Fibroblast of skin of abdomen (primary cell): ENCODE measurements at places on chromosomes 16 and 17.

DNA sequence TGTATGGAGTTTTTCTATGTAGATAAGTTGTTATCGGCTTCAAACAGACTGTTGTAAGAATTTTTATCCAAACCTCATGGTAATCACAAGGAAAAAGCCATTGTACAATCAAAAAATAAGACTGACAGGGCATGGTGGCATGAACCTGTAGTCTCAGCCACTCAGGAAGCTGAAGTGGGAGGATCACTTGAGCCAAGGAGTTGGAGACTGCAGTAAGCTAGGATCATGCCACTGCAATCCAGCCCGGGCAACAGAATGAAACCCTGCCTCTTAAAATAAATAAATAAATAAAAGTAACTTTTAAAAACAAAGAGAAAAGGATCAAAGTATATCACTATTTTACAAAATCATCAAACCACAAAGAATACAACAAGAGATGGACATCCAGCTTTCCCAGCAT is 14.4 kb downstream of the OR1A1 start:
- DNase-seq: no peak

GRCh38 chr16:81241706-81242105 is 3.2 kb downstream of the BCO1 start:
- DNase-seq: no peak

- no peak for DNase-seq
Measured at GRCh38 chr17:4772235-4772613, 538 bp downstream of the TM4SF5 start.

GRCh38 chr16:10978124-10978523 is 33.8 kb downstream of the CLEC16A start:
- DNase-seq: no peak

DNA sequence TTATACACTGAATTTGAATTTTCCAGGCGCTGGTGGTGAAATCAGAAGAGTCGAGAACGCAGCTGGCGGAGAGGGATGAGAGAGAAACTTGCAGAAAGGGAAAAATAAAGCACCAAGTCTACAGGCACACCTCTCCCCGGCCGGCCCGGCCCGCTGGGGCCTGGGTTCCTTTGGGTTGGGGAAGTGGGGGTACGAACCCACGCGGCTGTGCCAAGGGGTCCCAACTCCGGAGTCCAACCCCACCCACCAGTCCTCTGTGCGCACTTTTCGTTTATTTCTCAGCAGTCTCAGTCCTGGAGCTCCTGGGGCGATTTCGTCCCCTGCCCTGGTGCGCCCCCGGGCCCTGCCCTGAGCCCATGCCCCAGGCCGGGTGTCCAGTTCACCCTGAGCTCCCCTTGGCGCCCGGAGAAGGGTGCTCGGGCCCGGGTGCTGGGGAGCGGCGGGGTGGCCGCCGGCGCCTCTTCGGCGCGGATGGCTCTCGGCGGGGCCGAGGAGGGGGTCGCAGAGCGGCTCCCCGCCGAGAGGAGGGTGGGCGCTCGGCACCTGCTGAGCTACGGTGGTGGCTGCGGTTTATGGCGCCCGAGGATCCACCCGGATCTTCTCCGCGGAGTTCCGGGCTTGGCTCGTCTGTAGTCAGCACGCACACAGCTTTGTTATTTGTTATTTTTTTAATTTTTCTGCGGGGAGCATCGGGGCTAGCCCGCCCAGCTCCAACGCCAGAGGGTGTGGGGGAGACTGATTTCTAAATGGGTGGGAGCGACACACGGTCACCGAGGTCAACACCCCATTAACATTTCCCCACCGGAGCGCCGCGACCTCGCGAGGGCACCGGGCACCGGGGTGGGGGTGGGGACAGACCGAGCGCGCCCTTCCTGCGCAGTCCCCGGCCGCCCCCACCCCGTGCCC is 15.7 kb upstream of the CBX8 start:
- DNase-seq: no peak

- no peak for DNase-seq
Measured at GRCh38 chr16:9567666-9568065, 476.2 kb downstream of the HAPSTR1 start.

- DNase-seq: peak; percentile 35
Measured at GRCh38 chr16:85231959-85232358, 119.7 kb upstream of the CIBAR2 start.

DNA sequence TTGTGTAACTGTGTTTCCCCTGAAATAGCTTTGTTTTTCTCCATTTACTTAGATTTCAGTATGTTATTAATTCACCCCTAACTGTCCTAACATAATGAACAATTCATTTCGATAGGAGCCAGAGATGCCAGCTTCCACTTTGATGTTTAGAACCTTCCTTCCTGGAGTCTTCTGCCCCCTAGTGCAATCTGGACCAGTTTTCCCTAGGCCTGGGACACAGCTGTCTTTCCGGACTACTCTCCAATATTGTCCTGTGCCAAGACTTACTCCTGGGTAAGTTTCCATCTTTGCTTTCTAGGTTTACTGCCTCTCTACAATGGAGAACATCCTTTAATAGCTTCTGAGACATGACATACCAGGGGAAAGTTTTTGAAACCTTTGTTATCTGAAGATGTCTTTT is 12.8 kb downstream of the RECQL5 start:
- DNase-seq: no peak

GRCh38 chr17:1695365-1695764 is 10.7 kb upstream of the PRPF8 start:
- no peak for DNase-seq

GRCh38 chr16:7471268-7471667 is 138.6 kb downstream of the RBFOX1 start:
- no peak for DNase-seq

GRCh38 chr17:75557075-75557851 is 30.3 kb upstream of the MYO15B start:
- no peak for DNase-seq

GRCh38 chr17:30035369-30035768 is 81.2 kb upstream of the NSRP1 start:
- DNase-seq: no peak

DNA sequence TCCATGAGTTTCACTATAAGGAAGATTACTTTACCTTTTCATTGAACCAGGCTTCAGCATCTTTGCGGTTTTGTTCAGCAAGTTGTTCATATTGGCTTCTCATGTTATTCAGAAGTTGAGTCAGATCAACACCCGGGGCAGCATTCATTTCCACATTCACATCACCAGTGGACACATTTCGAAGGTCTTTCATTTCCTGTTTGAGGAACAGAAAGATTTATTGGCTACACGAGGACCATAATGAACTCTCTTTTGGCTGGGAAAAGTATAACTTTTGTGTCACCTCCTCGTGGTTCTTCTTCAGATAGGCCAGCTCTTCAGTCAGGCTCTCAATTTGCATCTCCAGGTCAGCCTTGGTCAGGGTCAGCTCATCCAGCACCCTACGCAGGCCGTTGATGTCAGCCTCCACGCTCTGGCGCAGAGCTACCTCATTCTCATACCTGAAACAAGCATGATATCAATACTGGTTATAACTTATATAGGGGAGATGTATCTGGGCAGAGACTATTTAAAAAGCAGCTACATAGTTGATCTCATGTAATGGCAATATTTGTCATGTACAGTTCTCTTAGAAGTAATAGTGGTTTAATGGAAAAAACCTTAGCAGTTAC is 2.1 kb downstream of the KRT10 start:
- no peak for DNase-seq

- peak; percentile 35 for DNase-seq
Measured at GRCh38 chr17:55607731-55608341, 96.6 kb upstream of the SMIM36 start.

GRCh38 chr17:77875881-77876509 is 82.5 kb upstream of the TNRC6C start:
- DNase-seq: peak; percentile 8

DNA sequence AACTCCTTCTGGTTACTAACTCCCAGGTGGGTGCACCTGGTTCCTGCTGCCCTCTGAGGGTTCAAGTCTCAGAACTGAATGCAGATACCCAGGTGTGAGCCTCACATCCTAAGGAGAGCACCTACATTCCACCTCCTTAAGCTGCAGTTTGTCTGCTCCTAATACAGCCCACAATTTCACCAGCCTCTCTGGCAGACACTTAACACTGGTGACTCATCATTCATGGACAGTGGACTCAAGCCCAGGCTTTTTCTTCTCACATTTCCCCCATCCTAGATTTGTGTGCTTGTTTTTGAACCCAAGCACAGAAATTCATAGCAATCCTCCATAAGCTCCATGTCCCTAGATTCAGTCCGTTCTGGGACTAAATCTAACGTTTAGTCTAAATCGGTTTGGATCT is 7.0 kb upstream of the MAF start:
- peak; percentile 69 for DNase-seq

DNA sequence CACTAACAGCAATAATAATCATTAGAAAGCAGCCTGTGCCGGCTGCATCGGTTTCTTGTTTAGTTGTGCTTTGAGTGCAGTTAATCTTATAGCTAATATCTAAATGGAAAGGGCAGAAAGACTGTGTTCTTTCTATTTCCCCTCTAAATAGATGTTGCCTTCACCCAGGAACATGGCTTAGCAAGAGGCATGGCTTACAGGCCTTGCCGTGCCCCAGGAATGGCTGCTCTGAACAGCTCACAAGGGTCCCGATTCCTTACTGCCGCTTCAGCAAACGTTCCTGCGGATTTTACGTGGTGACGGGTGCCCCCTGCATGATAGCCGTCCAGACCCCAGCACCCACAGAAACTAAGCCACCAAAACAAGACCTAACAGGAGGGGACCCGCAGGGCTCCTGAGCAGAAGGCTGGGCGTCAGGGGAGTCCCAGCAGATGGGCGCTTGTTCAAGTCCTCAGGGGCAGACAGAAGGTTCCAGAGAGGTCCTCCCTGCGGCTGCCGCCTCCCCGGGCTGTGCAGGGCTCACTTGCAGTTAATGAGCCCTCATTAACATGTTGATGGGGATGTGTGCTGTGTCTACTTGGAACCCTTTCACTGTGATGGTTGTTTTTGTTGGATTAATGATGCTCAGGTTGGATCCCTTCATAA is 52.5 kb upstream of the ENPP7 start:
- DNase-seq: no peak

GRCh38 chr17:63722403-63722802 is 19.2 kb downstream of the STRADA start:
- no peak for DNase-seq

GRCh38 chr17:9109933-9110332 is 88.6 kb downstream of the NTN1 start:
- no peak for DNase-seq

DNA sequence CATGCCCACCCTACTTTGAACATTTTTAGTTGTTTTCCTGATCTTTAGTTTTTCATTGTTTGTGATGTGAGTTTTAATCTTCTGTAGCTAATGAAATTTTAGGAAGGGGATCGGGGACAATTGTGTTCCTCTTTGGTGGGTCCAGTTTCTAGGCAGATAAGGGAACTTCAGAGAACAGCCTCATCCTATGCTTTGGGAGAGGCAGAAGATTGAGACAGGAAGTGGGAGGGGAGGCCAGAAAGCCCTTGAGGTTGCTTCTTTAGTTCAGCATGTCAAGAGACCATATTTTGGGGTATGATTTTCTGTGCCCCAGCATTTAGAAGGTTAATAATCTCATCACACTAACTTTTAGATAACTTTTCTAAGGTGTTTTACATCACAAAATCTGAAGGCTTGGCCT is 191.0 kb downstream of the TANC2 start:
- no peak for DNase-seq

DNA sequence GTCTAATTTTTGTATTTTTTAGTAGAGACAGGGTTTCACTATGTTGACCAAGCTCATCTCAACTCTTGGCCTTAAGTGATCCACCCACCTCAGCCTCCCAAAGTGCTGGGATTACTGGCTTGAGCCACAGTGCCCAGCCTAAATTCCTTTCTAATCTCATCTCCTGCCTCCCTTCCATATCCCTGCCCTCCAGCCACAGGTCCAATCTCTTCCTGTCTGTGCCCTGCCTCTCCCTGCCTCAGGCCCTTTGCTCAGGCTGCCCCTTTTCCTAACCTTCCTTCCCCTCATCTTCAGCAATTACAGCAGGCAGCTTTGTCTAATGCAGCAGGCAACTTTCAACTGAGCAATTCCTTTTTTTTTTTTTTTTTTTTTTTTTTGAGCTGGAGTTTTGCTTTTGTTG is 46.8 kb downstream of the CFAP20 start:
- DNase-seq: no peak

DNA sequence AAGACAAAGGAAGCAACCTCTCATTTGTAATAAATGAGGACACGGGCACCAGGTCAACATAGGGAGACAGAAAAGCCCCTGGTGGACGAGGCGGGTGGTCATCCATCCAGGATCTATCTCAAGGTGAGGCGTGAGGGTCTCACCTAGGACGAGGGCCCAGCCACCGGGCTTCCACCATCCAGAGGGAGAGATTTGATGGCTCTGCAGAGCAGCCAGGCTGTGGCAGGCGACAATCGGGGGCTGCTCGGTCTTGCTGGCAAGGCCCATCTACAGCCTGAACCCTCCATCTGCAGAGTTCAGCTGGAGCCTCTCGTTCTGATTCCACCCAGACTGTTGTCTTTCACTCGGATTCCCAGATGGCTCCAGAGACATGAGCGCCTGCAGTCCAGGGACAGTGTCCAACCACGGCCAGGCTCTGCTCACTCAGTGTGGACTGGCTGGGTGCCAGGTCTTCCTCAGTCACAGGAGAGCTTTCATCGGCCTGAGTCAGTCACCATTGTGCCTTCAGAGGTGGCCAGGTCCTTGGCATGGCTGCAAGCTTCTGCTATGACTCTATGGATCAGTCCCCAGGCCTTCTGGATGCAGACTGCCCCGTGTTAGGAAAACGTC is 5.9 kb downstream of the LITAFD start:
- peak; percentile 40 for DNase-seq

GRCh38 chr17:63555500-63556156 is 5.4 kb downstream of the DCAF7 start:
- no peak for DNase-seq

- peak; percentile 68 for DNase-seq
Measured at GRCh38 chr17:13462146-13462545, 139.6 kb downstream of the HS3ST3A1 start.

DNA sequence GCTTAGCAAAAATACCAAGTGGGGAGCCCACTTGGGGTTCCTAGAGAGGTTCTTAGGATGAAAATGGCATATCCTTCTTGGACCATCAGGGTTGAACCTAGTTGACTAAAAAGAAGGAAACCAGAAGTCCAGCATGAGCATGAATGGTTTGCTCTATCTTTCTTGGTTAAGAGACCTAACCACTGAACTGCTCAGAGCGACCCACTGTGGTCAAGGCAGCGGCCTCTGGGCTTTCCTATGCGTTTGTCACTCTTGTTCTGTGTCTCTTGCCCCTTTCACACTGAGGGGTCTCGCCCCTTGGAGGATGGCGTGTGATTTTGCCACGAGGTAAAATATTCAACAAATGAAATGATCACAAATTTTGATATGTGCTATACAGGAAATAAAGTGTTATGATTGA is 526 bp upstream of the BORCS6 start:
- DNase-seq: no peak

- no peak for DNase-seq
Measured at GRCh38 chr17:29576214-29577000, 7.9 kb downstream of the TP53I13 start.

- no peak for DNase-seq
Measured at GRCh38 chr16:76696876-76697275, 419.7 kb downstream of the CNTNAP4 start.

DNA sequence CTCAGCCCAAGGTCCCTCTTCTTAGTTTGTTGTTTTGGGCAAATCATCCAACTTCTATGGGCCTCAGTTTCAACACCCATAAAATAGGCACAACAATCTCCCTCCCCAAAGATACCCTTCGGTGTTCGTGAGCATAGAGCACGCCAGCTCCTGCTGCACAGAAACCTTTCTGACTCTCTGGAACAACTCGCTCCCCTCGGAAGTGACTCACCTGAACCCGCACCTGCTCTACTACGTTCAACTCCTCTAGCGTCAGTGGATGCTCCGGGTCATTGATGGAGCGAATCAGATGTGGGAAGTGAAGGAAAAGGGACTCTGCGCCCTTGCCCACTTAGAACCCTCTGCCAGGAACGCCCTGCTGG is 445 bp downstream of the CIAO2B start:
- no peak for DNase-seq
